ENCODE measurements at places on chromosomes 7 and 10.

GRCh38 chr7:18667466-18667865 lies 171.9 kb downstream of the HDAC9 start:
- DNase-seq: no peak

DNA sequence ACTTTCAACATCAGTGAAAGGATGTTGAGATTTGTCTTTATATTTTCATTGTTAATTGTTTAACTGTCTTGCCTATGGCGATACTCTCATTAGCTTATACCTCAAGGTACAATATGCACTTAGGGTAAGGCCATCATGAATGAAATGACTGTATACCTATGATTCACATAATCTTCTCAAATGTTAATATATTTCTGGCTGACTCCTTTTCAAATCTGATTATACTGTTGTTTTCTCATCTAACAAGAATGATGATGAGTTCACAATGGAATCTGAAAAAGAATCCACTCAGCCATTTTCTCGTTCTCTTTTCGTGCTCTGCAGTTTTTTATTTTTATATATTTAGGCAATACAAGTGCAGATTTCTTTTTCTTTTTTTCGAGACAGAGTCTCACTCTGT lies 159.1 kb downstream of the ARHGAP12 start:
- no peak for DNase-seq

GRCh38 chr10:97332591-97333350 lies 1.8 kb downstream of the FRAT2 start:
- no peak for DNase-seq

DNA sequence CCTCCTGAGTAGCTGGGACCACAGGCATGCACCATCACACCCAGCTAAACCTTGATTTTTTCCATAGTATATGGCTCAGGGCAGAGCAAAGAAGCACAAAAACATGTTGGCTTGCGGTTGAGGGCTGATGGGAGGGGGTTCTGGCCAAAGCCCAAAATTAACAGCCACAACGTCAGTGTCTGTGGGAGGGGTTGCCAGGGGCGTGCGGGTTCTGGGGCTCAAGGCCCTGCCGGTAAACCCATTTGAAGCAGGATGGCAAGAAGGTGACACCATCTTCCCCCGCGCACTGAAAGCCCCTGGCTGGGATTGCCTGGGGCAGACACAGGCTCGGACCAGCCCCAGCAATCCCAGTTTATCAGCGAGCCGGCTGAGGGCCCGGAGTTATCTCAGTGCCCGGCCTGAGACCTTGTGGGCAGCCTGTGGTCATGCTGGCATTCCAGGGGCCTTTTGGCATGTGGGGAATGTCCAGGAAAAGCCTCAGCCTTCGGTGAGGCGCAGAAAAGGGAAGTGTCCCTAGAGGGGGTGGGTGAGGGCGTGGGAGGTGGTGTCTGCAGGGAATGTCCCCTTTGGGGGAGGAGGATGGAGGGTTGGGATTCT lies 167.7 kb upstream of the TNRC18 start:
- DNase-seq: no peak

- DNase-seq: no peak
Observed at GRCh38 chr10:61839916-61840315, 61.6 kb upstream of the ARID5B start.

- no peak for DNase-seq
Observed at GRCh38 chr7:90686146-90686545, 90.0 kb downstream of the CDK14 start.

- DNase-seq: no peak
Observed at GRCh38 chr7:140909476-140910161, 15.1 kb downstream of the BRAF start.

DNA sequence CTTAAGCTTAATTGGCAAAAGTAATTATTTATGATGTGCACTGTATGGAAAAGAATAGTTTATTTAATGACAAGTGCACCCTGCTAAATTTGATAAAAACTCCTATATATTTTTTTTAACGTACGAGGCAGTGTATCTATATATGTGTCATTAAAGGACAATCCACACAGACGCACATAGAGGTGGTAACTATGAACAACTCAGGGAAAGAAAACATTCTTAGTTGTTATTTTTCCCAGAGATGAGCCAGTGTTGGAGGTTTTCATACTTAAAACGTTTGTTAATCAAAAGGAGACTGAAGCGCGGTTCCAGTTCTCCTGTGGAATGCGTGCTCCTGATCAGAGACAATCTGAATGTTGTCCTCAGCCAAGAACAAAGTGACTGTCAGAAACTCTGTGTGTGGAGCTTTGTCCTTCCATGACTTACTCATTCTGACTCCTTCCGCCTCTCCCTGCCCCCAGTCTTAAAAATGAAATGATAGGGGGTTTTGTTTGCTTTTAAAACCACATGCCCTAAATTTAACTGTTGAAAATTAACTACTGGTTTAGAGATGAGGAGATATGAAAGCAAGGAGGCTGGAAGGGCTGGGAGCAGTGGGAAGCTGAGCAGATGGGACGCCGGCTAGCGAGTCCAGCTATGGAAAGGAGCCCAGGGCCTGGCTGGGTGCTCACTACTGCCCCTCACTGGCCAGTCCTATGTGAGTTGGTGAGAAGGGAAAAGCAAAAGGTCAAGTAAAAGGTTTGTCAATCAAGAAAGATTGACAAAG lies 99.6 kb downstream of the SVIL start:
- DNase-seq: no peak

GRCh38 chr10:69472544-69472943 lies 21.3 kb downstream of the TSPAN15 start:
- DNase-seq: no peak

Measured in activated CD4-positive, alpha-beta T cell treated with anti-CD3 and anti-CD28 coated beads for 1 hour (primary cell).